ENCODE measurements at places on chromosomes 12 and 14.

DNA sequence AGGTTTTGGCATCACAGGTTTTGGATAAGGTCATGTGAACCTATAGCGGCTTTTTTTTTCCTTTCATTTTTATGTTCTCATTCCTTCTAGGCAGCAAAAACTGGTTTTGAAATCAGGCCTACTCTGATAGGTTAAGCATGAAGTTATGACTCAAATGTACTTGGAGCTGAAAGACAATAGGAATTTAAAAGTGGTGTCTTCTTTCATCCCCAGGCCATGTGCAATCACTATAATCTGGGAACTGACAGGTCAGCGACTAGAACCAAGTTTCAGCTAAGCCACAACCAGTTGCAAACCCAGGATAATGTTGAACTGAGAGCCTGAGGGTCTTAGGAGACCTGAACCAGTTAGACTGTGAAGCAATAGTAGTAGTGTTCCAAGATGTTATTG is 74.3 kb downstream of the ANO6 start:
- no peak for DNase-seq

DNA sequence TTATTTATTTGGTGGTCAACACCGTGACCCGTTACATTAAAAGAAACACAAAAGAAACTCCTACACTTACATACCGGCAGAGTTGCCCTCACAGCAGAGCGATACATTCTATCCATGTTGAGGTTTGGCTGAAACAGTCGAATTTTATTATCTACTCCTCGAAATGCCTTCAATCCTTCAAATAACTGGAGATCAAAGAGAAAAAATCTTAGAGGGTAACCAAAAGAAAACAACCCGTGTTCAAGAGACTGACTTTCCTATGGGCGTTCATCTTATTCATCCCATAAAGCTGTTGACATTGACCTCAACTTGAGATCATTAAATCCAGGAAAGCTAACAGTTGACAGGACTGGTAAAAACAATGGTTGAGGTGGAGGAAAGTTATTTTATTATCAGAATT is 67.7 kb downstream of the BCAT1 start:
- no peak for DNase-seq

DNA sequence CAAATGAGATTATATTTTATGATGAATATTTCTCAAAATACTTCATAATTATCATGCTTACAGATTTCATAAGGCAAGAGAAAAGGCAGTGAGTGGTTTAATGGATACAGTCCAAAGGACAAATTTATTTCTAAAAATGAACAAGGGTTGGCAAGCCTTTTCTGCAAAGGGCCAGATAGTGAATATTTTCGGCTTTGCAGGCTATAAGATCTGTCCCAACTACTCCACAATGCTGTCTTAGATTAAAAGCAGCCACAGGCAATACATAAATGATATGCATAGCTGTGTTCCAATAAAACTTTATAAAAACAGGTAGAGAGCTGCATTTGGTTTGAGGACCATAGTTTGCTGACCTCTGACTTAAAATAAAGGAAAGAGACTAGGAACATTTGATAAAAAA is 42.9 kb upstream of the STK38L start:
- no peak for DNase-seq

GRCh38 chr12:105036937-105037649 is 47.2 kb downstream of the ALDH1L2 start:
- DNase-seq, result no peak

DNA sequence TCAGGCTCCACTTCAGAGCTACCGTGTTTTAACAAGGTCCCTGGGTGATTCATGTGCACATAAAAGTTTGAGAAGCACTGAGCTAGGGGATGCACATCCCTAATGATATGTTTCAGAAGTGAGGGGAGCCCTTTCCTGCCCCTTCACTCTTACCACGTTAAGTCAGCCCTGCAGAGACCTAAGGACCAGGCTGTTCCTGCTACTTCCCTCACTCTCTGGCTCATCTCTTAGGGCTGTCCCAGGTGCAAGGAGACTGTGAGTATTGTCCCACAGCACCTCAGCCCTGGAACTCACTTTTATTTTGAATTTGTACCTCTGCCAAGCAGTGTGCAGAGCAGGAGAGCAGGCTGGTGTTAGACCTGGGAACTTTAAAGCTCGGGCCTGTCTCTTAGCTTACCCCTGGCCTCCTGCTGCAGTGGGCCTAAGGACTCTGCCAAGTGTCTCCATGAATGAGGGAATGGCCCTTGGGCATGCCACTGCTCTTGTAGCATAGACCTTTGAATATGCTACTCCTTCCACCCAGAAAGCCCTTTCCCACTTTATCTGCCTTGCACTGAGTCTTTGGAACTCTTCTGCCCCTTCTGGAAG is 11.0 kb upstream of the SUSD6 start:
- DNase-seq, result no peak

DNA sequence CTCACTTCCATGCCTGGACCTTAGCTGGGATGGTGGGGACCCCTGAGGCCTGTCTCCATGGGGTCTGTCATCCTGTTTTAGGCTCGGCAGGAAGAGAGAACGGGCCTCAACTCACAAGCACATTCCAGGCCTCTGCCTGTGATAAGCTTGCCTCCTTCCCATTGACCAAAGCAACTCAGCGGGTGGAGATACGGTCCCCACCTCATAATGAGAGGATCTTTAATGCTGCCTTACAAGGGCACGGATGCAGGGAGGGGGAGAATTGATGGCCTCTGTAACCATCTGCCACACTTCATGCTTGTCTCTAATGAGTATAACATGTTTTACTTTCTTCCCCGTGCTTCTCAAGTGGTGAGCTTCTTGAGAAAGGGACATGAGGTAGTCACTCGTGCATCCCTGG is 50.0 kb downstream of the GLT1D1 start:
- DNase-seq, result no peak

DNA sequence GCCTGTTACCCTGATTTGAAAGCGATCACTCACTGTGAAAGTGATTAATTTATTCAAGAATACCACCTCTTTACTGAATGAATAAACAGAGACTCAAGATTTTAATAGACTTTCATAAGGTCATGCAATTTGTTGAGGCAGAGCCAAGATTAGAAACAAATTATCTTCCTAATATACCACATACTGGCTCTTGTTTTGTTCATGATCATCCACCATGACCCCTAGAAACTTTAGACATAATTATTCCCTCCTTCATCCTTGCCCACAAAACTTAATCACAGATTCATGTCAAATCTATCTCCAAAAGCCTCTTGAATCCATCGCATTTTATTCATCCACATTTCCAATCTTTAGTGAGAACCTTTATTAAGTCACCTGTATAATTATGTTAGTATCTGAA is 152.3 kb downstream of the ATXN7L3B start:
- no peak for DNase-seq

GRCh38 chr14:72081137-72081536 is 148.9 kb downstream of the RGS6 start:
- no peak for DNase-seq

- no peak for DNase-seq
These were observed 326.1 kb downstream of the CACNA1C start for GRCh38 chr12:2378835-2379330.

GRCh38 chr14:33914676-33915516 is 36.0 kb downstream of the EGLN3 start:
- no peak for DNase-seq

DNA sequence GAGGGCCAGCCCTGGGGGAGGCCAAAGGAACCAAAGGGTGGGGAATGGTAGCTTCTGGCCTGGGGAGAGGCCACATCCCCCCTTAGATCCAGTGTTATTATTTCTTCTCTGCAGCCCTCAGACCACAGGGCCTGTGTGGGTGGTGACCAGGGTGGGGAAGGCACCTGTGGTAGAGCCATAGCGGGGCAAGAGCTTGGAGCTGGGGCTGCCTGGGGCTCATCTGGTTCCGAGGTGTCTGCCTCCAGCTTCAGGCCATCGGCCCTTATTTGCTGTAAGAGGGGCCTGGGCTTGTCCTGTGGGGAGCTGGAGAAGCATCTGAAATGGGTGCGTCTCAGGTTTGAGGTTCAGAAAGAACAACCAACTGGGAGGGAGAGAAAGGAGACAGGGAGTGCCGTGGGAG is 2.1 kb upstream of the B3GNT4 start:
- no peak for DNase-seq

- DNase-seq, result peak; percentile 42
These were observed 1.4 kb downstream of the SERPINA11 start for GRCh38 chr14:94451091-94451771.

- DNase-seq, result no peak
These were observed 185.5 kb upstream of the ATP2B1 start for GRCh38 chr12:89893972-89894706.

DNA sequence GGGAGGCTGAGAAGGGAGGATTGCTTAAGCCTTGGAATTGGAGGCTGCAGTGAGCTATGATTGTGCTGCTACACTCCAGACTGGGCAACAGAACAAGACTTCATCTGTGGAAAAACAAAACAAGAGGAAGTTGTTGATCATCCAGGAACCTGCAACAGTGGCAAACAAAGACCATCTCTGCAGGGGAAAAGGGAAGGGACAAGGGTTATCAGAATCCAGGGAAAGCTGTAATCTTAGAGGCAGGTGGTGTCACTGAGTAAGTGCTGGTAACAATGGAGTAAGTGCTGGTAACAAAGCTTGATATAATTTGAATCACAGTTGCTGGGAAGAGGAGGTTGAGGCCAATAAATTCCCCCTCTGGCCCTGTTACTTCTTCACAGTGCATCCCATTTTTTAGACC is 27.5 kb upstream of the DCN start:
- no peak for DNase-seq

DNA sequence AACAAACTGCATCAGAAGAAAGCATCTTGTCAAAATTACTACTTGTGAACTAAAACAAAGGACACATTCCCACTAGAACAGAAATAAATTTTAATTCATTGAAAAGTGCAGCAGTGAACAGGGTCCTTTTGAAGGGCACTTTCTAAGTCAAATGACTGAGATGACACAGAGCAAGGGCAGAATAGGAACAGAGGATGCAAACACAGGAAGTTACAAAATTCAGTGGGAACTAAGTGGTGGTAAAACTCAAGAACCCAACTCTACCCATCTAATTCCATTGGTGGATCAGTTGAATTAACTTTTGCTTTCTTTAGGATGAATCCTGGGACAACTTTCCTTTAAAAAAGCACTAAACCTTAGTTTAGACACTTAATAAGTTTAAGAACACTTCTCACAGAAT is 45.8 kb downstream of the GNS start:
- no peak for DNase-seq

GRCh38 chr12:122820838-122821271 is 14.4 kb upstream of the HIP1R start:
- no peak for DNase-seq

DNA sequence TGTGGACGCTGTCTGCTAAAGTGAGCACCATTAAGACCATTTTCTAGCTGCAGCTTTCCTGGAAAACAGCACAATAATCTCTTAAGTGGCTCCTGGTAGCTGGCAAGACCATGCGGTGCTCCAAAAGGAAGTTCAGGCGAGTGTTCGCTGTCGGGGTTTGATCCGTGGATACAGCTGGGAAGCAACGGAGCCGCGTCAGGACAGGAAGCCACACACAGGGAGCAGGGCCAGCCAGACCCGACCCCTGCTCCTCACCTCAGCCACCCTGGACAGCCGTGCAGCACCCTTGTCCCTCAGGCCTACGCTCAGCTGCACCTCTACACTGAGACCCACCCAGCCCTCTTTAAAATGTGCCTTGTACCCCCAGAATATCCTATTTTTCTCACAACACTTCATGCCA is 19.4 kb downstream of the ZFYVE21 start:
- DNase-seq, result no peak

DNA sequence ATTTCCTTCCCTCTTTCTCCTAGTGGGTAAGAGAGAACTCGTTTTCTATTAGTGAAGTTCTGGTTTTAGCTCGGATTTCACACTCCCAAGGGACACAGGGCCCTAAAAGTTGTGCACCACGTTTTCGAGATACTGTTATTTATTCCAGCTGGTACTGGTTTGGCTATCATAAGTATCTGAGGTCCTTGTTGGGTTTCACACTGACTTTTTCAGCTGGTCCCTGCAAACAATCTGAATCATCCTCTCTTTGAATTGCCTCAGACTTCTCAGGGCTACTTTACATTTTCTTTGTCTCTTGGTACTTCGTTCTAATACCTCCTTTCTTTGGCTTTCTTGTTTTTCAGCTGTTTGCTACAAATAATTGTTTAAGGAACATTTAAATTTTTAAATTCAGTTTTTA is 75.7 kb downstream of the SCN8A start:
- DNase-seq, result no peak

GRCh38 chr14:57533214-57533613 is 39.6 kb upstream of the CCDC198 start:
- no peak for DNase-seq

DNA sequence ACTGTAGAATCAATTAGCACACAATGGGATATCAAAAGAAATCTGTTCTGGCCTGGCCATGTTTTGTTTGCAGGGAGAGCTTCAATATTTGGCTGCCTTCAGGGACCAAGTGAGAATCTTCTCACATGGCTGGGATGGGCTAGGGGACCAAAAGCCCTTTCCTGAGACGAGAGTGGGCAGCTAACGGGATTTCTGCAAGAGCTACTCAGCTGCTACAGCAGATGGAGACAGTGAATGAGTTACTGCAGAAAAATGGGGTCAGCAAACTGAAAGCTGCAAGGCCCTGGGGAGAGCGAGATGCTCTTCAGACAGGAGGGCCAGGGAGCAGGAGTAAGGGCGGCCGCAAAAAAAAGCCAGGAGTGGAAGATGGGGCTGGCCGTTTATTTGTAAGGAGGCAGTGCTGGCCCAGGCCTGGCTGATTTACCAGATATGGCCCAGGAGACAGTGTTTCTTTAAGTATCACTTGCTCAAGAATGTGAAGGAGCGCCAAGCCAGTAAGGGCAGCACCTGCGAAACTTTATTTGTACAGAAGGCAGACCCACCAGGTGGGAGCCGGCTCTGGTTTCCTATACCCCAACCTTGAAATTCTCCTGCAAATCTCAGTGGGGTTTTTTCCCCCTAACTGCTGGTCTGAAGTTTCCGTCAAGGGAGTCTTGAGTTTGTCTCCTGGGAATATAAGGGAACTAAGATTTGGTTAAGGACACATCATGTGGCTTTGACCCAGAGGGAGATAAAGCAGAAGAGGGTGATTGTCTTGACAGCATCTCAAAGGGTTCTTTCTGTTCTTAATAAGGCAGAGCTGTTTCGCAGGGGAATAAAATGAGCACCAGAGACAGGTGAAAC is 57.8 kb downstream of the SSH1 start:
- no peak for DNase-seq

DNA sequence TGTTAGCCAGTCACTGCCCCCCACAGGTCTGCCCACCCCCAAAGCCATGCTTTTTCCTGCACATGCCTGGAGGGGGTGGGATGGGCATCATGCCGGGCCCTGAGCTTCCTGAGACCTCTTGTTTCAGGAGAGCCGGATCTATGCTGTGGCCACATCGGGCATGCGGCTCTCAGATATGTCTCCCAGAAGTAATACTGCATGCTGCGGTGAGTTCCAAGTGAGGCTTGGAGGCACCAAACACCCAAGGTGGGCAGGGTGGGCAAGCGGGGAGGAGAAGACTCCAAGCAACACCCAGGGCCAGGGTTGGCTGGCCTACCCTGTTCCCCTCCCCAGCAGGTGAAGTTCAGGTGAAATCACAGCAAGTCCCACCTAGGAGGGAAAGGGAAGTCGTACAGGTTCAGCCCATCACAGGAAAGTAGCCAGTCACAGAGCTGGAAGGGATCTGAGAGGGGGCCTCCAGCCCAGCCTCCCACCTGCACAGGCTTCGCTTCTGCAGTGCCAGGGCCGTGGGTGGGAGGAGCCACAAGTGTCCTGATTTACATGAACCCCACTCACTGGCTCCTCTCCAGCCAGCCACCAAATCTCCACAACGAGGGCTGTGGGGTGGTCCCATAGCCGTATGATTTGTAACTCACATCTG is 30.9 kb downstream of the PIGH start:
- DNase-seq, result no peak
